T-helper 2 cell treated with Interferon-gamma antibody and Interleukin-4, amounts not matched to agents 5 μg/mL and 100 μg/mL, for 36 hours (primary cell): ENCODE measurements at places on chromosomes 2 and 18.
A peak's percentile ranks its signal among the peaks of the same experiment; 100 is the strongest.

DNA sequence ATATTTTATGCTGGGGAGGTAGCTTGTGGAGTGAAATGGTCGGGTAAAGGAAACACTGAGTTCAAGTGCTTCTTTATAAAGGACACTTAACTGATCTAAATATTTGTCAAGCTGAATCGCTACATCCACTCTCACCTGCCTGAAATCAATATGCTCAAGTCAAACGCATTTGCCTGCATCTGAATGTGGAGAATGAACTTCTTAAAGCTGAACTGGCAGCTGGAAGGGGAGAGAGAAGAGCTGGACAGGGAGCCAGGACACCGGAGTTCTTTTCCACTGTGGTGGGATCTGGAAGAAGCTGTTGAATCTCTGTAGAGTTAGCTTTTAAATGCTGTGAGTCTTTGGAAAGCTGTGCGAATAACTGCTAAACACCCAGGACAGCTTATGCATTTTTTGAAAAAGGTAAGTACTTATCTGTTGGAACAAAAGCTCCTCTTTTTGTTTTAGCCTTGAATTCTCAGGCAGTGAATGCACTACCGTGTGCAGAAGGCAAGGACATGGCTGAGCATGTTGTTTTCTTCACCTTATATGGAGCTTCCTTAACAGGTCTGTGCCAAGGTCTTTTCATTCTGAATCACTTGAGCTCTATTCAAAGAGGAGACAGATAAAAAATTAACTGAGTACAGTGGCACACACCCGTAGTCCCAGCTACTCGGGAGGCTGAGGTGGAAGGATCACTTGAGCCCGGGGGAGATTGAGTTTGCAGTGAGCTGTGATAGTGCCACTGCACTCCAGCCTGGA is 74.2 kb upstream of the KLF7 start:
- DNase-seq: no peak

- no peak for DNase-seq
These were observed 35.8 kb downstream of the SCG2 start for GRCh38 chr2:223566396-223566795.

- no peak for DNase-seq
These were observed 33.3 kb upstream of the PGAP1 start for GRCh38 chr2:196959734-196960338.

GRCh38 chr2:111116843-111117597 is 3.7 kb upstream of the BCL2L11 start:
- DNase-seq: peak; percentile 71

DNA sequence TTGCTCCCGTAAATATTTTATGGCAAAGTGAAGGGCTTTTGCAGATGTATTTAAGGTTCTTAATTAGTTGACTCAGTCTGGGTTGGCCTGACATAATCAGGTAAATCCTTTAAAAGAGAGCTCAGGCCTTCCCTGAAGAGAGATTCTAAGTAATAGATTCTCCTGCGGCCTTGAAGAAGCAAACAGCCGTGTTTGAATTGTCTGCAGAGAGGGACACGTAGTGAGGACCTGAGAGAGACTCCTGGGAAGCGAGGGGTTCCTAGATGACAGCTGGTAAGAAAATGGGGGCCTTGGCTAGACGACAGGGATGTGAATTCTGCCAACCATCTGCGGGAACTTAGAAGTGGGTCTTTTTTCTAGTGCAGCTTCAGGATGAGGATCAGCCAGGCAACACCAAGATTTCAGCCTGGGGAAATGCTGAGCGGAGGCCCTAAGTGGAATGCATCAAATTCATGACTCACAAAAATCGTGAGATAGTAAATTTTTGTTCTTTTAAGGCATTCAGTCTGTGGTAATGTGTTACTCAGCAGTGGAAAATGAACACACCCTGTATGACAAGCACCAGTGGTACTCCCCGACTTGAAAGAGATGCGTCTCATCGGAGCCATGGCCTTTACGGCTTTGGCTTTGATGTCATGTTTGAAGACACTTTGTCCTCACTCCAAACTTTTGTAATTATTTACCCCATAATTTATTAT is 62.1 kb upstream of the SMIM21 start:
- DNase-seq: no peak

DNA sequence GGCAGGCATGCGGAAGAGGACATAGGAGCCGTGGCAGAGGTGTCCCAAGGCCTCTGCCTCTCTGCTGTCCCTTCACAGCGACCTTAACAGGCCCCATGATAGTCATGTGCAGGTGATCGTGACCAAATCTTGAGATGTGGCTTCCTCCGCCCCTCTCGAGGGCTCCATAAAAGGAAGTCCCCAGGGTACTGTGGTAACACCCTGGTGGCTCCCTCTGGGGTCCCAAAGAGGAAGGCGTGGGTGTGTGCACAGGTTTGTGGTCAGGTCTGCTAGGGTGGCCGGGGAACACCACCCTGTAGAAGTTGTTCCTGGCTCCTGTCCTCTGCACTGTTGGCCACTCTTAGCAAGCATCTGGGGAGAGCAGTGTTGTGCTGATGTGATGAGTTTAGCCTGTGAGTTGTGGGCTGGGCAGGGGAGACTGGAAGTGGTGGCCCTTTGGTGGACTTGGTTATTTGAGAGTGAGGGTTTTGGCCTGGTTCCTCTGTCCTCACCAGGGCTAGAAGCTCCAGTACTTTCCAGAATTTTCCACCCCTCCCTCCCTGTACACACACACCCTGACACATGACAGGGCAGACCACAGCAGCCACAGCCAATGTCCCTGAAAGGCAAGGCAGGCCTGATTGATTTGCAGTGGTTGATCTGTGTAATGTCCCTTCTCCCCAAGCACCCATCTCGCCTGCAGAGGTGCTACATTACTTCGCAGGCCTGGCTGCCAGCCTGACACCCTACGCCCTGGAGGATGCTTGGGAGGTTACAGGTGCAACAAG is 68.9 kb upstream of the BOD1L2 start:
- DNase-seq: peak; percentile 46

GRCh38 chr18:61893309-61893970 is 633 bp upstream of the RNF152 start:
- peak; percentile 23 for DNase-seq

DNA sequence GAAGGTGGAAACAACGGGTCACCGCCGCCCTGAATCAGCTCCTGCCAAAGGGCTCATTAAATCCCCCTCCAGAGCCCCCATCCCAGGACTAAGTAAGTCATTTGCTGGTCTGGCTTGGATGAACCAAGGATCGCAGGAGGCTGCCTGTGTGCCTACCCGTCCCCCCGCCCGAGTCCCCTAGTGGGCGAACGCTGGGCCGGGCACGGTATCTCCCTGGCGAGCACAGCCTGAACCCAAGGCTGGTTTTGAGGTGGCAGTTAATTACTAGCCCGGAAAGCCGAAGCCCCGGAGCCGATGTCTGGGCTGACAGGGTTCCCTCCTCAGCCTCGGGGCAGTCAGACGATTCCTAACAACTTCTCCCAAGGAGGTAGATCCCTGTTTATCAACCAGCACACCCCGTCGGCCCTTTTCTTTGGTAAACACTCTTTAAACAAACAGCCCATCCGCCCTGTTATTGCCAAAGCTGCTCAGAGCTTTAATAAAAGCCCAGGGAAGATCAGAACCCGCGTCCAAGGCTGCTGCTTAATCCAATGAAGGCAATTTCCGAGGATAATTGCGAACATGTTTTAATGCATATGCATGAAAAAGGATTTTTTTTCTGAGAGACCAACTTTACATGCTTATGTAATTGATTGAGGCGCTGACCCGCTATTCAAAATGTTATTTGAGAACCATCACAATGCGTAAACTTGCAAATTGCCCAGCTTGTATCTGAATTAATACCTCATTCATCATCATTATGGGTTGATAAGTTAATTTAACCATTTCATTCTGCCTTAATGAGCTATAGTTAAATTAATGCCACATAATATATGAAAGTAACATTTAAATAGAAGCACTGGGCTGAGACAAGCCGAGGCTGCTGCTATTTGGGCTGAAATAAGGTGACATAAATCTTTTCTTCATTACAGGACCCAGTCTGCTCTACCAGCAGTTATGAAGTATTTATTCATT is 10.5 kb downstream of the EVX2 start:
- DNase-seq: no peak
